ENCODE measurements at places on chromosomes 2 and 18.

DNA sequence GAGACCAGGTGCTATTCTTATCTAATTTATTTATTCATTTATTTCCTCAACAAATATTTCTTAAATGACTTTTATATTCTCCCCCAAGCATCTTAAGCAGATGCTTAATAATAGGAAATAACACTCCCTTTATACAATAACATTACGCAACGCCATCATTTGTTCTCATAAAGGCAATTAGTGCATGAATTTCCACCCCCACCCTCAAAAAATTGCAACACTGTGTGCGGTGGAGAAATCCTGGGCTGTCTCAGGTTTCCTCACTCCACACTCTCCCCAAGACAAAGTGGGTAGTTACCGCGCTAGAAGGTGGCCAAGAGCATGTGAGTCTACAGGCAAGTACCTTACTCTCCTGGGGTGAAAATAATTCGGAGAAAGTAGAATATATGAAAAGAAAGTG lies 37.0 kb upstream of the CTDP1 start:
- no peak for DNase-seq

DNA sequence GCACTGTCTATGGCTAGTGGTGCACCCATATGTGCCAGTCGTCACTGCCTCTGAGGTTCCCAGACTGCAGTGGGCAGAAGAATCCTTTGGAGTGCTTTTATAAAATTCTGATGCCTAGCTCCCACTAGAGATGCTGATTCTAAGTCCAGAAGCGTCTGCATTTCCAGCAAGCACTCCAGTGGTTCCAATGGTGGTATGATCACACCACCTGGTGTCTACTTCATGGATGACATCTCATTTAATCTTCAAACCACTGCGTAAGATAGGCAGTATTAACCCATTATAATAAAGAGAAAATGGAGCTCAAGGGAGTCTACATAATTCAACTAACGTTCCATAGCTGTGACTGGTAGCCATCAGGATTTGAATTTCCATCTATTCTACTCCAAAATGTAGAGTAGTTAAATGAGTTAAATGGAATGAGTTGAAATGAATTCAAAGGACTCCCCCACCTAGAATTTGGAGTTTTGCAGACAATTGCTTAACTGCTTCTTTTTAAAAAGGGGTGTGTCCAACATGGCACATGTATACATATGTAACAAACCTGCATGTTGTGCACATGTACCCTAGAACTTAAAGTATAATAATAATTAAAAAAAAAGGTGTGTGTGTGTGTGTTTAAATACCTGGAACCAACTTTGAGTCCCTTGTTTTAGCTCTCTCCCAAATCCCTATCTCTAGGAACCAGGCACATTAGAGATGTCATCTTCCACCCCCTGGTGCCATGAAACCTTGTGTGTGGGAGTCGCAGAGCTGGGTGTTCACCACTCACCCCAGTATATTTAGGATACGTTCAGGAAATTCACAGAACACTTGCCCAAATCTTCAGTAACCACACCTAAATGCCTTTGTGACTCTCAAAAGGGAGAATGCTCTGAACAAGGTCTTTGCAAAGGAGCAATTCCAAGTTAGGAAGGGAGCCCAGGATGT lies 14.1 kb downstream of the LAMA3 start:
- DNase-seq: peak; percentile 19

DNA sequence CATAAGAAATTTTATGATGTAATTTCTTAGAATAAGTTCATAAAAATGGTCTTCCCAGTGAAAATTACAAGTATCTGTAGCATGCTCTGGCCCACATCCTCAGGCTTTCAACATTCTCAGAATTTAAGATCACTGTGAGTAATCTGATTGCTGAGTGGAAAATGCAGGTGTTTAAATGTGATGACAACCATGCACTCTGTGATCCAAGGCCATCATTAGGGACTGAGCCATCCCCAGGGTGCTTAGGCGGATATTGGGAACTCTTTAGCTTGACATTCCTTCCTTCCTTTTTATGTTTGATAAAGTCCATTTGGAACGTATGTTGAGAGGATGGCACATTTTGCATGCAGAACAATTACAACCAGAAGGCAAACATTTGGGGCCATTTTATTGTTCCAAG lies 95.5 kb downstream of the ARL4C start:
- no peak for DNase-seq

- no peak for DNase-seq
Measured at GRCh38 chr18:33937270-33937816, 287.4 kb downstream of the NOL4 start.

All from NCI-H1092 treated with DMSO at 0.1 percent for 48 hours (cell line).